Fibroblast of skin of back (primary cell): ENCODE measurements at places on chromosomes 6 and 20.

DNA sequence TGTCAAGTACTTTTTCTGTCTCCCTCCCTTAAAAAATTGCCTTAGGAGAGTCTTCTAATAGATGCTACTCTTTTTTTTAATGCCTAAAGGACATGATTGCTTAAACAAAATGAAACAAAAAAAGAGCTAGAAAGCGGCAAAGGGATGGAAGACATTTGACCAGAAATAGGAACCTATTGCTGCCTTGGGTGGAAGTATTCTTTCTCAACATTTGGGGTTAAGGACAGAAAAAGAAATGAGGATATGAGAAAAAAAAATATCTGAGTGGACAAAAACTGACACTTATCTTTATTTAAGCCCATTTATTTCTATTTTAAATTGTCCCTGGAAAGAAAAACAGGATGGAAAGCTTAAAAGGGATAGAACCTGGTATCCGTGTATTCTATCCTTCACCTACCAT lies 664.9 kb upstream of the CITED2 start:
- DNase-seq, result no peak

DNA sequence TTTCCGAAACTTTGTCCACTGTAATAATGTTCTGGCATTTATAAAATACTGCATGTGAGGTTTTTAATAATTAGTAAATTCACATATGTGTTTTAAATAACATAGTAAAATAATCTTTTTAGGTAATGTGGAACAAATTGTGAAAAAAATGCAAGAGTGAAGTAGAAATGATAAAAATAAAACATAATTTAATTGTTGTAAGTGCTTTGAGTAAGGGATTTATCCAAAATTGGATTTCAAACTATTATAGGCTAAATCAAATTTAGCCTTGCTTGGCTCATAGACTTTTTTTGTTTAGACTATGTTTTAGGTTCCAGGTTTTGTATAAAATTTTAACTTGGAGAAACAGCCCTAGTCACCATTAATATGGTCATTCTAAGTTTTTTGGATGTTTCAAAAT lies 1029.5 kb downstream of the PHF3 start:
- DNase-seq, result no peak

DNA sequence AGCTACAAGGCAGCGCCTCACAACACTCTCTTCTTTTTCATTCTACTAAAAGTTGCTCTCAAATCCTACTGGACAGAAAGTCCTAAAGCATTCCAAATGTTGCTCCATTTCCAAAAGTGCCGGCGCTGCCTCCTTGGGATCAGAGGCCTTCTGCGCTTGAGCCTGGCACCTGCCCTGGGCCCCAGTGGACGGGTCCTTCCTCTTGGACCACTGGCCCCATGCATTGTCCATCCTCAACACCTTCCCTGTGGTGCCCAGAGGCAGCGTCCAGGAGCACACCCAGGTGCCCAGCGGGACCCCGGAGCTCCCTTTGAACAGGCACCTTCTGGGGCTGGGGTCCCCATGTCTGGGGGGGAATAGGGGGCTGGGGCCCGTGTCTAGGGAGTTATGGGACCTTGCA lies 205.2 kb downstream of the ERMARD start:
- DNase-seq, result no peak

GRCh38 chr20:47314647-47315338 lies 41.7 kb downstream of the ZMYND8 start:
- no peak for DNase-seq

GRCh38 chr6:111263837-111264236 lies 176.5 kb downstream of the SLC16A10 start:
- peak; percentile 86 for DNase-seq

- no peak for DNase-seq
Observed at GRCh38 chr6:21159465-21159864, 434.1 kb upstream of the SOX4 start.

- DNase-seq, result peak; percentile 92
Observed at GRCh38 chr20:35284267-35284991, at the start of gene EIF6. Gene EIF6 (minus strand): TSS chr20:35284772. CDS start chr20:35284487, 285 bp downstream.

DNA sequence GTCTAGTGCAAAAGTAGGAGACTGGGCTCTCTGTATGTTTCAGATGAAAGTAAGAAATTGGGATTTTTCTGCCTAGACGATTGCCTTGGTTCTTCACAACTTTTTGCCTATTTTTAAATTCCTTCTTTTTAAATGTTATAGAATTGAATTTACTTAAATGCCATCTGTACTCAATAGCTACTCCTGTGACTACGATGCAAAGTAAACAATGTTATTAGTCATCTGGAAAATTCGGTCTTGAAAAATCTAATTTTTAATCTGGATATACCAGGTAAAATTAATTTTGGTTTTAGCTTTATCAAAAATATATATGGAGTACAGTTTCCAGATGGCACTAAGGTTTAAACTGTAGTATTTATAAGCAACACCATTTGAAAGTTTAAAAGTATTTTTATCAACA lies 472.2 kb downstream of the UTRN start:
- DNase-seq, result no peak

GRCh38 chr20:63744574-63745423 lies 5.2 kb downstream of the SLC2A4RG start:
- DNase-seq, result no peak

DNA sequence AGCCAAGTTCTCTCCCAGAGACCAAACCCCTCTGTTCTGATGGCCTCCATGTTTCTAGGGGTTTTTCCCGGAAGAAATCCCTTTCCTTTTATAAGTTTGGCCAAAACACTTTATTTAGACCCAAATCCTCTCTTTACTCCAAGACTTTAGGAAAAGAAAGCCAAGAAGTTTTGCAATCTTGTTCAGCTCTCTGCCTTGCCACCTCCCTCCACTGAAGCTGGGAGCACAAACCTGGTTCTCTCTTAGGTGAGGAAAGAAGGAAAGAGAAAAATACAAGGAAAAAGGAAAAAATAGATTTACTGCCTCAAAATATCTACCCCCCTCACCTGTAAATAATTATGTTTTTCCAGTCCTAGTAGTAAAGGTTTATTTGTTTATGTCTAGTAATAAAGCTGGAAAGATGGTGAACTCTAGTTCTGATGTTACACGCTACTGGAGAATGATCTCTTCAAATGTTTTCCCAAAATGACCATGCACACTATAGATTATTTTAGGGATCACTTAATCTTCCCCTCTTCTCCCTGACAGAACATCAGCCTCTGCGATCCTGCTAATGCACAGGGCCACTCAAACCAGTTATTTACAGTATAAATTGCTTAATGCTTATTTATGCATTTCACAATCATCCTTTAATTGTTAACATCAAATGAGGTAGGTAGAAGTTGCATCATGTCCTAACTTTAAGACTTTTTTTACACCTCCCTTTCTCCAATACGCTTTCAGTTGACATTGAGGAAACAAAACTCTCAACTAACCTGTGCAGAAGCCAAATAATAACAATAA lies 10.9 kb upstream of the ARG1 start:
- no peak for DNase-seq

DNA sequence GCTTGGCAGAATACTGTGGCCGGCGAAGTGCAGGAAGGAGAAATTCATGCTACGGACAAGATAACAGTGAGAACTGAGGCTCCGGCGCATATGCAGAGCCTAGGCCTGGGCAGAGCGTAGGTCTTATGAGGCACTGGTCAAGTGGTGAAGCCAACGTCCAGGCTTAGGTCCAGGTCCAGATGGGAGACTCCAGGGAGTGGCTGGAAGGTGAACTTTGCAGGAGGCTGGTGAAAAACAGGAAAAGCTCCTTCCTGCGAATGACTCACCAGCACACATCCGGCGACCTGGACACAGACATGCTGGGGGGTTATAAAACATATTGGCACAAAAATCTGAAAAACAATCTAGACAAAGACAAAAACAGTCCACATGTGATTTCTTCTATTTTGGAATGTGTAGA lies 15.4 kb downstream of the C6orf141 start:
- DNase-seq, result no peak

DNA sequence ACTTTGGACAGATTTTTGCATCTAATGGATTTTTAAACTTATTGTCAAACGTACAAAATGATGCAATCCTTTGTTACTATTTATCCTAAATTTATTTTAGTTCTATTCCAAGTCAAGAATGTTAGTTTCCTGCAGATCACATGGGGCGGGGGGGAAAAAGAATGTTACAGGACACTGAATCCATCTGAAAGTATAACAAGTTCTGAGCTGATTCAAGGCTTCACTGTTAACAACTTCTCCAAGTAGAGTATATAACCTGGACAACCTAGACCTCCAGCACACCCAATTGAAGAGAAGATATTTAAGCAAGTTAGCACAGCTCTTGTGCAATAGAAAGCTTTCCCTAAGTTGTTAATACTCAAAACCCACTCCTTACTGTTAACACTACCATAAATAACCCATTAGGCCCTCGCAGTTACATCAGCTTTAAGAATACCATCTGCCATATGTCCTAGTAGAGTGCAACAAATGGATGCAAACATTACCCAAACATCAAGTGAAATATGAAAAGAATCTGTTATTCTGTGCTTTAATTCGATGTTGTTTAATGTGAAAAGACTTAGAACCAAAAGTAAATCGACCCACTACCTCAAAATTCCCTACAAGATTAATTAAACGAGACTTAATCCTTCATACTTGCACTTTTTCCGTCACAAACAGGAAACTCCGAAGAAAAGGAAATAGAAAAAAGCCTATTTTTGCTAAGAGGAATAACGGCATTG lies 1.3 kb downstream of the SEC63 start:
- DNase-seq, result peak; percentile 41

GRCh38 chr6:143482593-143482992 lies 28.9 kb downstream of the FUCA2 start:
- DNase-seq, result no peak

DNA sequence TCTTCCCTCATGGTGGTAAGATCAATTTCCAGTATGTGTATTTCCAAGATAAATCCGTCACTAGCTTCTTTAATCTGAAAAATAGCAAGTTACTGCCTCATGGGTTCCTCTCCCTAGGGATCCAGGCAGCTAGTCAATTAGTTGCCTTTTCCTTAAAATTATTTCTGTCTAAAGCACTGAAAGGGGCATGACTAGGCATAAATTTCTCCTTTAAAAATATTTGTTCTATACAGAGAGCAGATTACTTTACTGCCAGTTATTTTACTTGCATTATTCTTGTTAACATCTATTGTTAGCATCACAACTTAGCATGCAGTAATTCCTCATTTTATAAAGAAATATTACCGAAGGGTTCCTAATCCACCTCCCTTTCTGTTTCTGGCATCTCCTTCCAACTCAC lies 1.4 kb downstream of the MTCL3 start:
- no peak for DNase-seq

DNA sequence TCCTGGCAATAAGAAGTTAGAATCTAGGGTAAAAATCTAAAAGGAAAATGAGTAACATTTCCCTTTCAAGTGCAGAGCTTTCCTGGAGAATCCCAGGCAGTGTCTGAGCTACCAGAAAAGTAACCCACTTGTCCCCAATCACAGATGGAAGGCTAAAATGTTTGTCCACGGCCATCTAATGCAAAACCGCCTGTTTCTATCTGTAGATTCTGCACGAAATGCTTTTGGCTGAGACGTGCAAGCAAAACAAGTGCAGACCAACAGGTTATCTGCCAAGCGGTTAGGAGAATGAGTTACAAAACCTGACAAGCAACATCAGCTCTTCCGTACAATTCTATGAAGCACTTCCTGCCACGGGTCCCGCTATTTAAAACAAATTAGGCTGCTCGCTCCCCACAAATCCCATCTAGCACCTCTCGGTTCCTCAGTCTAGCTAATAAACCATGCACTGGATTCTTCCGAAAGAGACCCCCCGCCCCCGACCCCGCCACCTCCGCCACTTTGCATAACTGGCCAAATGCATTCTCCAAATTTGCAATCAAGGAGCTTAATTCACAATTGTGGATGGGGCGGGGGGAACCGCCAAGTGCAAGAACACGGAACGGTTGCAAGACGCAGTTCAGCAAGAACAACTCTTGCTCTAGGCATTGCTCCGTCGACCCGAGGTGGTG lies 1.4 kb downstream of the ELOVL5 start:
- DNase-seq, result peak; percentile 13
